ENCODE measurements at places on chromosomes 12 and 14.

DNA sequence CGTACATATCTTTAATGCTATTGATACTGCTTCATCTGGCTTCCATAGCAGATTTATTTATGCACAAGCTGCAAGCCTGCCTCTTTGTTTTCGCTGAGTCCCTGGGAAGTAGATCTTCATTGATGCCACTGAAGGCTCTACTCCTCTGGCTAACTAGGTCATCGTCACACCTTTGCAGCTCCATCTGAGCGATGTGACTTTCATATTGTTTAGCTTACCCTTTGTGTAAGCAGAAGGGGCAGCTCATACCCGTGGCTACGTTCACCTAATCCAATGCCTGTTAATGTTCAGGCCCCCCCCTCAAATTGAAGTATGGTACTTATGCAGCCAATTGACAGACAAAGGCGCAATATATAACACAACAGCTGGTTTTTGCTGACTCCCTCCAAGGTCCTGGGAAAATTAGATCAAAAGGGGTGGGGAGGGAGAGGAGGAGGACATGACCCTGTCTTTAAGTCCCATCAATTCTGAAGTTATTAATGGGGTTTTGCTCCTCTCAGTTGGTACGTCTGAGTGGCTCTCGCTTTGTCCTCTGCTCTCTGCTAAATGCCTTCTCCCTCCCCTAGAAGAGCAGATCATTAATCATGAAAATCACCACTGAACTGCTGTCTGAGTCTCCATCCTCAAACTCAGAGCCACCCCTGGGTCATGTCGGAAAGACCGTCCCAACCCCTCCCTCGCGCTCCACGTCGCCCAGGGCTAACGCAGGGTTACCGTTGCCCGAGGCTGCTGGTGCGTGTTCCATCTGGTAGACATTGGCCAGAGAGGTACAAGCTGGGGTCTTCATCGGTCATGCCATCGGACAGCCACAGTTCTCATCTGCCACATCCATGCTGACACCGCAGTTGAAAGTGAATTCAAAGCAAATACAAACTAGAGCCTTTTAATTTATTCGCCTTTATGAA lies 128.8 kb downstream of the ADGRD1 start:
- no peak for DNase-seq

GRCh38 chr14:69152902-69153151 lies at the start of gene DCAF5:
TSS of gene DCAF5 (minus strand) at chr14:69153119. CDS start at chr14:69152978, 141 bp downstream.
- no peak for DNase-seq

DNA sequence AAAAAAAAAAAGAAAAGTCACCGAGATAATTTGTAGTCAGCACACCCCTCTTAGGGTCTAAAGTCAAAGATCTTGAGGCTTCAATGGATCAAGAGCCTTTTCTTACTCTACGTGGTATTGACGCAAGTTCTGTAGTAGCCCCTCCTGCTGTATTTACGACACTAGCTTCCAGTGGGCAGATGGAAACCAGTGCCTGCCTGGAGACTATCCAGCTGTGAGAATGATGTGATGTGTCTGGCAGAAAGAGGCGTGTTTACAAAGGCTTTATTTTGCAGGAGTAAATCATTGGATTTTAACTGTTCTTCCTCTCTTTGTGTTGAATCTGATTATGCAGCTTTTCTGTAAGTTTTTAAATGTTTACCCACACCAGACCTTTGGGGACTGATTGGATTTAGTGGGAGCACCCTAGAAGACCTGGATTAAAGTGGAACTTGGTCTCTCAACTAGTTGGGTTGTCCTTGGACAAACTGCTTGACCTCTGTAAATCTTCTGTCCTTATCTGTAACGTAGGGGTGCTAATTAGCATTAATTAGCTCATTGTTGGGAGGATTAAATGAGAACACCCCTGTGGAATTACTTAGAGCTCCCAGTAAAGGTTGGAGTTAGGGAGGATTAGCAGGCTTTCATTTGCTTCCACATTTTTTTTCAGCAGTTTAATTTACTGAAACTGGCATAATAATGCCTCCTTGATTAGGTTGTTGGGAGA lies 72.4 kb downstream of the RASSF3 start:
- no peak for DNase-seq

DNA sequence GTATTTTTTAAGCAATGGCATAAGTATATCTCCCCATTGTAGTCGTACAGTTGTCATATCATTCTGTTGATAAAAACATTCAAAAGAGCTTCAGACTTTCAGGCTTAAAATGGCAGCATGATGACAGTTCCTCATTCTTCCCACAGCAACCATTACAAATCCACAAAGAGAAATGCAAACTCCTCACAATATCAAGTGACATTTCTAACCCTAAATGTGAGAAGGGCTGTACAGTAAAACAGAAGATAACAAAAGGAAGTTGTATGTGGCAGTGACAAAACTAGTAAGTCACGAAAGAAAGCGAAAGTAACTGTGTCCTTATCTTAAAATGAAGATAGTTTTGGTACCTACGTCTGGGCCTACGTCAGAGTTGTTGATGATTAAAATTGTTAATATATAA lies 46.7 kb downstream of the GXYLT1 start:
- DNase-seq = no peak

GRCh38 chr12:33609910-33610309 lies 170.3 kb upstream of the SYT10 start:
- DNase-seq = no peak
